ENCODE measurements at places on chromosomes 1 and 21.

- DNase-seq, result no peak
Measured at GRCh38 chr1:184892116-184892515, 82.2 kb downstream of the NIBAN1 start.

GRCh38 chr1:211761400-211761799, 69.2 kb downstream of the LPGAT1 start:
- DNase-seq, result no peak

- no peak for DNase-seq
Measured at GRCh38 chr1:225454733-225455132, 26.9 kb upstream of the LBR start.

GRCh38 chr1:153180556-153180955, 22.7 kb upstream of the LELP1 start:
- no peak for DNase-seq

DNA sequence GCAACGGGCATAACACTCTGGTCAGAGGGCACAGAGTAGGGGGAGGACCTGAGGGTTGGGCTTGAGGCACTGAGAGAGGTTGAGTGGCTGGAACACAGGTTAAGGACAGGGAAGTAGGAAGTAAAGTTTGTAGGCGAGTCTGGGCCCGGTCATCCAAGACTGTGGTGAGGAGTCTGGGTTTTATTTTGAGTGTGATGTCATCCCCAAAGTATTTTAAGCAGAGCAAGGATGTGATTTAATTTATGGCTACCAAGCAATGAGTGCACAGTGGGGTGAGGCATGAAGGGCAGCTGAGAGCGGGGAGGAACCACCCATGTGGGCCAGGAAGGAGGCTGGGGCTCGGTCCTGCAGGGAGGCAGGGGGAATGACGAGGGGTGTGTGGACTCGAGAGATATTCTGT, 11.2 kb upstream of the VWA5B1 start:
- DNase-seq, result no peak

GRCh38 chr1:81226603-81226928, 574.2 kb upstream of the ADGRL2 start:
- no peak for DNase-seq

DNA sequence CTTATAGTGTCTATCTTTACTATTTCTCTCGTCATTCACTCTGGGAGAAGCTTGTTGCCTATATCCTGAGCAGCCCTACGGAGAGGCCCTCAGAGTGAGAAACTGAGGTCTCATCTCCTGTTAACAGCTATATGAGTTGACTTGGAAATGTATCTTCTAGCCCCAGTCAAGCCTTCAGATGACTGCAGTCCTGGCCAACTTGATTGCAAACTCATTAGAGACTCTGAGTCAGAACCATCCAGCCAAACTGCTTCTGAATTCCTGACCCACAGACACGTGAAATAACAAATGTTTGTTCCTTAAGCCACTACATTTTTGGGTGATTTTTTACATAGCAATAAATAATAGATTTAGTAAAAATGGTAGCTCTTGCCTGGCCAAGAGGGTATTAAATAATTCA, 3.9 kb upstream of the ZBED6 start:
- no peak for DNase-seq

GRCh38 chr1:232346844-232347243, 283.1 kb downstream of the SIPA1L2 start:
- DNase-seq, result no peak

GRCh38 chr1:41325801-41326200, 35.4 kb upstream of the FOXO6 start:
- DNase-seq, result no peak

- DNase-seq, result no peak
Measured at GRCh38 chr1:101005871-101006270, 19.7 kb downstream of the DPH5 start.

DNA sequence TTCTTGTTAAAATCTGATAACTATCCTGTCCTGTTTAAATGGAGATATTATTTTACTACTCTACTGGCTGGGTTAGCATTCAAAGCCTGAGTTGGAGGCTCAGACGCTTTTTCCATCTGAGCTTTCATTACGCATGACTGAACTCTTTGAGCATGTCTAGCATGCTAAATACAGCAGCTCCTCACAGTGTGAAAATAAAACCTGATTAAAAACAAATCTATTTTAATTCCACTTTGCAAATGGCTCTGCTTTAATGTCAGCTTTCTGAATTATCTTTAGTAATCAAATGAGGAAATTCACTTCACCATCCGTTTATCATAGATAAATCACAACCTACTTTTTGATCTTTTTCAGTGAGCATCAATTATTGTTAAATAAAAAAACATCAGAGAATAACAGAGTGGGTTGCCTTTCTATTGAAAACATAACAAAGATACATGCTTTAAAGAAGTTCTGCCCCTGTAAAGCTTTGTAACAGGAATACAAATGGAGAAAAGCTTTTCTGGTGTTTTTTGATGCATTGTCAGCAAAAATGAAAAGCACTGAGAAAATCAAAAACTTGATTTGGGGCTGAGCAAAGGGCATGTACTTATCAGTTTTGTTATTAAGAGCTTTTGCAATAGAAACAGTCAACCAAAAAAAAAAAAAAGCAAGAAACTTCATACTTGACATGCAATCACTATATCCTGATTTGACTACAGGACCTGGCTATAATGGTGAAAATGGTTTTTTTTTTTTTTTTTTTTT, 3.5 kb upstream of the SPEN start:
- no peak for DNase-seq

DNA sequence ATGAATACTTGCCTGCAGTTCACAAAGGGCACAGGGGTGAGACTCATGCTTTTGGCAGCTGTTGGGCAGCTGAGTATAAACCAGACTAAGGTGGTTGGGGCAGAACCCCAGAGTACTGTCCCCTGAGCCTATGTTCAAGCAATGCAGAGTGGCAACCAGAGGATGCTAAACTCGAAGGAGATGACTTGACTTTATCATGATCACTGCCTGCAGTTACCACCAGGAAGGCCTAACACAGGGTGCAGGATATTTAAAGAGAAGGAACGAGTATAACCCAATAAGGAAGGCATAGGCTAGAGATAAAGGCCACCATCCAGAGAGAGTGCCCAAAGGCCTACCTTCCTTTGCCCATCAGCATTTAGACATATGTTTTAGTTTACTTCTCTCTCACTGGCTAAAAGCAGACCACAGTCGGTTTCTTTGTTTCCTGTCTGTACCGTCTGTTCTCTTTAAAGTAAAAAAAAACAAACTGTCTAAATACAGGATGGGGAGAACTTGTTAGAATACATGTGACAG, 83.3 kb downstream of the MPZL1 start:
- no peak for DNase-seq

- no peak for DNase-seq
Measured at GRCh38 chr1:31073044-31073443, 7.5 kb upstream of the PUM1 start.

Measured in iPS DF 19.7 (cell line).